Activated CD4-positive, alpha-beta memory T cell treated with anti-CD3 and anti-CD28 coated beads, Interleukin-2, amount 10 ng/mL, durations not matched to agents 7 days and 5 days (primary cell): ENCODE measurements at places on chromosomes 16 and 17. TPM values are rescaled to one million over a fixed set of nuclear protein-coding genes. Genes with fewer than 3 reads are reported as not detected.

DNA sequence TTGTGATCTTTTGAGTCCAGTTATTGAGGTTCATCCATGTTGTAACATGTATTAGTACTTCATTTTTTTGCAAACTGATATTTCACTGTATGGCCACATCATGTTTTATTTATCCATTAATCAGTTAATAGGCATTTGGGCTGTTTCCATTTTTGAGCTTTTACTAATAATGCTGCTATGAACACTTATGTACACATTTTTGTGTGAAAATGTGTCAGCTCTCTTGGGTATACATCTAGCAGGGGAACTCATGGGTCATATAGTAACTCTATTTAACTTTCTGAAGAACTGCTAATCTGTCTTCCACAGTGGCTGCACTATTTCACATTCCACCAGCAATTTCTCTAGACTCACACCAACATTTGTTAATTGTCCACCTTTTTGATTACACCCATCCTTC lies 82.0 kb downstream of the GLG1 start:
- no peaks in the 10 kb centered on the region for H3K27me3 ChIP-seq
- H3K4me3 ChIP-seq = no peak overlapping the region
- no peak for DNase-seq
- peaks cover 42% of the 10 kb centered on the region for H3K36me3 ChIP-seq

The SLC35G6 gene
- total RNA-seq = not detected

The HEATR3 gene
- 21.3 TPM for total RNA-seq

DNA sequence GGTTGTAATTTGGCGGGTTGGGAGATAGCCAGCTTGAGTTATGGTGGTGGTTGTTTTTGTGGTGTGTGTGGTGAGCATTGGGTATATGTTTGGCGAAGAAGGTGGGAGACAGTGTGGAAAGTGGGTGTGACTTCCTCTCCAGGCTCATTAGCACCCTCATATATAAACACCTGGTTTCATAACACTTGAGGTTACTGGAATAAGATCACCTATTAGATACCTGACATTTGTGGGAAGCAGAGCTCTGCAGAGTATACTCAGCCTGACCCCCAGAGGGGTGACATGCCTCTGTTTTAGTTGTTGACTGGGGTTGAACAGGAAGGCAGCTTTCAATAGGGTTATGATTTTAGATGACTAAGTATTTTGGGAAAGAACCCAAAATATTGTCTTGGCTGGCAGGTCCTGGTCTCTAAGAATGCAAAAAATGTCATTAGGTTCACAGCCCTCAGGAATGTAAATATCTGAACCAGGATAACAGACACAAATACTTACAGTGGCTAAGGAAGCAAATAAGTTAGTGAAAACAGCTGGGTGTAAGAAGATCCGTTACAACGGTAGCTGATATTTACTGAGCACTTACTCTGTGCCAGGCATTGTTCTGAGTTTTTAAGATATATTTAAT lies 18.3 kb upstream of the EFCAB13 start:
- H3K4me1 ChIP-seq = peaks cover 30% of the 10 kb centered on the region
- peaks cover 1% of the 10 kb centered on the region for H3K27me3 ChIP-seq
- no peak overlapping the region for H3K4me3 ChIP-seq
- peaks cover 6% of the 10 kb centered on the region for H3K36me3 ChIP-seq
- H3K27ac ChIP-seq = peak overlapping the region; percentile 16

- H3K4me1 ChIP-seq = no peaks in the 10 kb centered on the region
- no peaks in the 10 kb centered on the region for H3K36me3 ChIP-seq
- H3K27me3 ChIP-seq = no peaks in the 10 kb centered on the region
- H3K27ac ChIP-seq = no peak overlapping the region
Observed at GRCh38 chr17:75925912-75926311, 14.9 kb downstream of the FBF1 start.

DNA sequence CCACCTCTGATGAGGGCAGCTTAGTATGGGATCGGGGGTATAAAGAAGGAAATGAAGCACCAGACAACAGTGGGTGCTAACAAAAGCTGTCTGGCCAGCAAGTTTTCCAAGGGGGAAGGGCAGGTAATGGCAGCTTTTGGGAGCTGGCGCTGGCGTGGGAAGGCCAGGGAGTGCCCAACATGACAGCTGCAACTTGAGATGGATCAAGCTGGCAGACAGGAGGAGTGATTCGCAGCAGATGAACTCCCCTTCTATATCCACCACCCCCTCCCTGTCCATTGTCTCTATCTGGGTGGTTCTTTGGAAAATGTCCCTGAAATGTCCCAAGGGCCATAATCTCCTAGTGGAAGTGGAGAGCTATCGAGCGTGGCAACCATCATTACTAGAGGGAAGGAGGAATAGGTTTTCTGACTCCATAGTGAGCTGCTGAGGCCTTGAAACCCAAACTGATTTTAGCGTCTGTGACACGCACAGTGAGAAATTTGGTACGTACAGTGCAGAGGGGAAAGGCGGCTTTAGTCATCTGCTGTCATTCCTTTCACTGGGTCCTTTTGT lies 4.8 kb upstream of the INPP5K start:
- no peak overlapping the region for H3K27ac ChIP-seq
- no peak for DNase-seq
- H3K4me1 ChIP-seq = peaks cover 24% of the 10 kb centered on the region

The ACSM2A gene
- not detected for total RNA-seq

GRCh38 chr16:51648526-51648925 lies 497.5 kb upstream of the SALL1 start:
- no peaks in the 10 kb centered on the region for H3K36me3 ChIP-seq
- no peak overlapping the region for H3K4me3 ChIP-seq
- no peaks in the 10 kb centered on the region for H3K27me3 ChIP-seq
- no peak for DNase-seq

The CYB5B gene
- 152 TPM for total RNA-seq
